Suppressor macrophage treated with lipopolysaccharide for 1 hour (primary cell): ENCODE measurements at places on chromosomes 6 and 20.

GRCh38 chr6:72348926-72349325 is 272.9 kb upstream of the KCNQ5 start:
- DNase-seq = no peak

GRCh38 chr6:119037264-119037663 is 41.2 kb downstream of the FAM184A start:
- DNase-seq = no peak

GRCh38 chr20:51610111-51610510 is 67.6 kb upstream of the NFATC2 start:
- DNase-seq = no peak

- DNase-seq = no peak
These were observed 283.3 kb upstream of the MANEA start for GRCh38 chr6:95294043-95294442.

DNA sequence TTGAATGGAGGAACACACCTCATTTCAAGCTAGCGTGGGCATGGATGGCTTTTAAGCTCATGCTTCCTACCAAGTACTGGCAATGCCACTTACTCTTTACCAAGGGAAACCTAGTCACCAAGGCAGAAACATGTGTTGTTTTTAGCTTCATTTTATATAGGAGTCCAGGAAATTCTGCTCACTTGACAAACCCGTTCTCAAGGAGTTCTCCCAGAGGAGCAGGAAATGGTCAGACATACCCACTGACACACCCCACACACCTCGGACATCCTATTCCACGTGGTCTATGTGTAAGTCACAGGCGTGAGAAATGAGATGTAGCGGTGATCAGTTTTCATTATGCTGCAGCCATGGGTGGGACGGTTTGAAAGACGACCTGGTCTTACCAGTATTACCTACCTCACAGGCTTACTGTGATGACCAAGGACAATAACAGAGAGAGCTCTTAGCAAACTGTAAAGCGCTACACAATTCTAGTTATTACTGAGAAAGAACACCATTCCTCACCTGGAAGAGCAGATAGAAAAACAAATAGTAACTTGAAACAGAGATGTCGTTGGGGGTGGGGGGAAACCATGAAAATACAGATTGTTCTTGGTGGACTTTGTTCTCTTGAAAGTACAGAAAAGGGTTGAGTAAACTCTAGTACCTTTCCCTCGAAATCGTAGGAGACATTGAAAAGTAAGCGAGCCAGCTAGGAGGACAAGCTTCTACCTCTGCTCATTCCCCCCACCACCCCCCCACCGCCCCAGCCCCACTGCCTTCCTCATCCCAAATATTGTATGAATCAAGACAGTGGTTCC is 1.7 kb downstream of the CNKSR3 start:
- DNase-seq = no peak

GRCh38 chr20:63371291-63371865 is 10.2 kb upstream of the CHRNA4 start:
- DNase-seq = no peak

DNA sequence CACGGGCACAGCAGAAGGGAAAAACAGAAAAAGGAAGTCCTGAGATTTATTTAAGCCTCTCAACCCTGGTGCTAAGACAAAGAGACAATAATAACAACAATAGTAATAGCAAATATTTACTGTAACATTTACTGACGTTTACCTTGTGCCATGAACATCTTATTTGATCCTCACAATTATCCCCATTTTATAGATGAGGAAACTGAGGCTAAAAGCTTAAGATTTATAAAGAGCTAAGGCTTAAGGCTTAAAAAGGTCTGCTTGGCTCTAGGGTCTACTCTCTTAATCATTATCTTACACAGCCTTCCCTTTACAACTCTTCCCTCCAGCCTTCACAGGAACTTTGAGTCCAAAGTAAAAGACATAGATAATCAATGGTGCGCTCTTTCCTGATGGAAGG is 3.3 kb downstream of the WFDC3 start:
- peak; percentile 29 for DNase-seq

- no peak for DNase-seq
These were observed 95.6 kb downstream of the RAMACL start for GRCh38 chr6:166490671-166491500.

- DNase-seq = no peak
These were observed 150.8 kb downstream of the SASH1 start for GRCh38 chr6:148493424-148493823.

DNA sequence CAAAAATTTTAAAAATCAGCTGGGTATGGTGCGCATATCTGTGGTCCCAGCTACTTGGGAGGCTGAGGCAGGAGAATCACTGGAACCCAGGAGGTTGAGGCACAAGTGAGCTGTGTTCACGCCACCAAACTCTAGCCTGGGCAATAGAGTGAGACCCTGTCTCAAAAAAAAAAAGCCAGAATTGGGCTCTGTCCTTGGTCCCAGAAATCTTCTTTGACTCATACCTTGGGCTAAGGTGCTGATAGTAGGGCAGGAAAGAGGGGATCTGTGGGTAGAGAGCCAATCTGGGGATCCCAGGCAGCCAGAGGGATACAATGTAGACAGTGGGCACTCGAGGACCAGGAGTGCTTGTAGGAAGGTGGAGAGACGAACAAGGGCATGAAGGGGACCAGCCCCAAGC is 13.3 kb downstream of the ETV7 start:
- DNase-seq = no peak

GRCh38 chr6:20096536-20096935 is 115.7 kb downstream of the MBOAT1 start:
- no peak for DNase-seq

DNA sequence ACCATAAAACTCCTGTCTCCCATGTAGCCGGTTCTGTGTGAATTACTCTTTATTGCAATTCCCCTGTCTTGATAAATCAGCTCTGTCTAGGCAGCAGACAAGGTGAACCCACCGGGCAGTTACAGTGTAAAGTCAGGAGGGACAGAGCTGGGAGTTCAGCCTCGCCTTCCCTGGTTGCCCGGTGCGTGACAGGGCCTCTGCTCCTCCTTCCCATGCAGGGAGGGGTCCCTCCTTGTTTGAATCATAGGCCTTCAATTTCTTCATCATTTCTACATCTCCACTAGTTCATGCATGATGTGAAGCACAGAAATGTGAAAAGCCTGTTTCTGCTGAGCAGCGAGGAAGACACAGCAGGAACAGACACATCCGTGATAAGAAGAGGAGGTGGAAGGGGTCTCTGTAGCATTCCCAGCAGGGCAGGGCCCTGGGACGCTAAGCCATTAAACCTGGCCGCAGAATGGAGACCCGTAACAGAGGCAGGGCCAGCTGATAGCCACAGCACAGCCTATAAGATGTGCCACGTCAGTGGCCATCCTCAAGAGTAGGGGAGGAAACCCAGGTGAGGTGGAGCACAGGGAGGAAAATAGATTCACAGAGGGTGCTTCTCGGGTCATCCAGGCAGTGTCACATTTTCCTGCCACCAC is 106.7 kb upstream of the CST7 start:
- no peak for DNase-seq

DNA sequence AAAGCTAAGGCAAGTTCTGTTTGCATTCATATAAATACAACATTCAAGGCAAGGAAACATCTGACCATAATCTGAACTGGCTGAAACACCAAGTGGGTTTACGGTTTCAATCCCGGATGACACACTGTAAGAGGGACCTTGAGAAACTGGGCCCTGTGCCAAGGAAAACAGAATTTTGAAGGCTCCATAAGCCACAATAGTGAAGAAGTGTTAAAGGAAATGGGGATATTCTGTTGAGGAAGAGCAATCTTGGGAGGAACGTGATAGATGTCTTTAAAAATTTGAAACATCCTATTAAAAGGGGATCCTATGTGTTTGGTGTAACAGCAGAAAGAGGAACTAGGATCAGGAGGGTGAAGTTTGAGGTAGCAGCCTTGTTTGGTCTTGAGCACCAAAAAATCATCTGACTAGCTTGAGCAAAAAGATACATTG is 82.4 kb upstream of the TAB2 start:
- DNase-seq = peak; percentile 75

DNA sequence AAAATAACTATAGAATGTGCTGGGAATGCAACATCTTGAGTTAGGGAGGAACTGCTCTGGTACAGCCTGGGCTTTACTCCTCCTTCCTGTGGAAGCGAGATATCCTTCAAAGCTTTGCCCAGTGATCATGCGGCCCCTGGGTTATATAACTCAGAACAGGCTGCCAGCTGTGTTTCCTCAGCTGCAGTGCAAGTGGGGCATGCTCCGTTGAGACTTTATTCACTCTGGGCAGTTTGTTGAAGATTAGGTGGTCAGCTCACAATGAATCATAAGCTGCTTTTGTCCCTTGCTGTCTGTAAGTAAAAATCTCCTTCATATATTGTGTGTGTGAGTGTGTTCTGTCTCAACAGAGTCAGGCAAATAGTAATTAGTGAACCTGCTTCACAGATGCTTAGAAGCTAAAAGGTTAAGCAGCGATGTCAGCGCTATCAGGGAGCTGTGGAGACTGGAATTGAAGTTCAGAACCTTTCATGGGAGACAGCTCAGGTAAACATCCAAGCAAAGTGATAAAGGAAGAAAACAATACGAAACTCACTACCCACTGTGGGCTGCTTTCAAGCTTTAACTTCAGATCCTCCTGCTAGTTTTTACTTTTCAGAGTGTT is 688.4 kb downstream of the HTR1B start:
- DNase-seq = no peak

DNA sequence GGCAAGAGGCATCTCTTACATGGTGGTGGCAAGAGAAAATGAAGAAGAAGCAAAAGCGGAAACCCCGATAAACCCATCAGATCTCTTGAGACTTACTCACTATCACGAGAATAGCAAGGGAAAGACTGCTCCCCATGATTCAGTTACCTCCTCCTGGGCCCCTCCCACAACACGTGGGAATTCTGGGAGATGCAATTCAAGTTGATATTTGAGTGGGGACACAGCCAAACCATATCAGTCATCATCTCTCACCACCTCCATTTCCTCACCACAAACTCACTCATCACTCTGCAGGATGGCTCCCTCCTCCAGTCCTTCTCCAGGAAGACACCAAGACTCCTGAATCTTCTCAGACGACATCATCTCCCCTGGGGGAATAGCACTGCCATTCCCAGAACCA is 25.8 kb upstream of the SLC16A10 start:
- DNase-seq = peak; percentile 64

GRCh38 chr6:105760746-105761145 is 325.4 kb upstream of the PRDM1 start:
- DNase-seq = no peak

DNA sequence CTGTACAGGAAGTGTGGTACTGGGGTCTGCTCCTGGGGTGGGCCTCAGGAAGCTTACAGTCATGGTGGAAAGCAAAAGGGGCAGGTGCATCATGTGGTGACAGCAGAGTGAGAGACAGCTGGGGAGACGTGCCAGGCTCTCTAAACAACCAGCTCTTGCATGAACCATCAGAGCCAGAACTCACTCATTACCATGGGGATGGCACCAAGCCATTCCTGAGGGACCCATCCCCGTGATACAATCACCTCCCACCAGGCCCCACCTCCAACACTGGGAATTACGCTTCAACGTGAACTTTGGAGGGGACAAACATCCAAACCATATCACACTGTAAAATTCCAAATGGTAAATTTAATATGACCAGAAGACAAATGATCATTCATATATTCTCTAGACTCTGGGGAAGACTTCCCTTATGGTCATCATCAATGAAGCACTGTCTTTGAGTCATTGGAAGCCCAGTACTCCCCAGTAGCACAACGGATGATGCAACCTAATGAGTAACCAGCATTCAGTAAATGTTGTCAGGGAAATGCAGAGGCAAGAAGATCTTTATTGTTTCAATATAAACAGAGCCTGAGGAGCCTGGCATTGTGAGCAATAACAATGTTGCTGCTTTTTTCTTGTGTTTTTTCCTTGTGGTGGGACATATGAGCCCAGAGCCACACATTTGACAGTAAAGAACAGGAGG is 48.2 kb upstream of the RALY start:
- peak; percentile 77 for DNase-seq

DNA sequence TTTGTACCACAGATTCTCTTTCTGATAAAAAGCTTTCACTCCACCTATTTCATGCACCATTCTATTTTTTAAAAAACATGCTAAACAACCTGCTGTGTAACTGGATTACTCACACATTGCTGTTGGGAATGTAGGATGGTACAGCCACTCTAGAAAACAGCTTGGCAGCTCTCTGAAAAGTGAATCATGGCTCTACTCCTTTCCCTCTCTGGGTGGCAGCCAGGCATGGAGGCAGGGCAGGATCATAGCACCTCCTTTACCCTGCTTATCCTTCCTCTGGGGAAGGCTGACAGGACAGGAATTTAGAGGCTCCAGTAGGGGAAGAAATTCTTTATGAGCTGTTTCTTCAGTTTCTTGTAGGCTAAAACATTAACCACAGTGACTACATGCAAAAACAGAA is 6.7 kb upstream of the VNN2 start:
- DNase-seq = no peak

GRCh38 chr20:23149623-23150279 is 63.6 kb upstream of the CD93 start:
- no peak for DNase-seq

DNA sequence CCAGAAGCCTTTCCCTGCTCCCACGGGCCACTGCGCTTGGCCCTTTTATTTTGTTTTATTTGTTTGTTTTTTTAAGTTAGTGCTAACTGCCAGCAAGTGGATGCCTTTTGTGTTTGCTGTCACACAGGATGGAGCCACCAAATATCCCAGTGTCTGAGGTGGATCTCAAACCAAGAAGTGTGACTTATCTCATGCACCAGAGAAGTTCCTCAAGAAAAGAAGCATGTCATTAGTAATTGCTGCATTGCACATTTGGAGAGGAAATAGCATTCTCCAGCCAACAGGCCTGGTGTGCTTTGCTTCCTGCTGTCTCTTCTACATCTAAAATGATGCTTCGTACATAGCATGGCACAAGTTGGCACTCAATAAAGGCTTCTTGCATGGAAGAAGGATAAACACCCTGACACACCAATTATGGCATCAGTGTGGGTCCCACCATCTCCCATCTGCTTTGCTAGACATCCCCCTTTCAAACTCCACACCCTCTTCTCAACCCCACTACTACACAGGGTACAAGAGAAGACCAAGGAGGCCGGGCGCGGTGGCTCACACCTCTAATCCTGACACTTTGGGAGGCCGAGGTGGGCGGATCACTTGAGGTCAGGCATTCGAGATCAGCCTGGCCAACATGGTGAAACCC is 1.9 kb upstream of the ATP9A start:
- DNase-seq = peak; percentile 28

- DNase-seq = peak; percentile 34
These were observed 30.4 kb downstream of the AKIRIN2 start for GRCh38 chr6:87671555-87672029.

- DNase-seq = peak; percentile 83
These were observed 469.5 kb downstream of the QKI start for GRCh38 chr6:163883984-163884383.

GRCh38 chr20:34705397-34706301 is 1.5 kb downstream of the TP53INP2 start:
- peak; percentile 73 for DNase-seq

- no peak for DNase-seq
These were observed 16.0 kb upstream of the TNFRSF6B start for GRCh38 chr20:63680427-63680826.

- no peak for DNase-seq
These were observed 212.6 kb downstream of the PLCB1 start for GRCh38 chr20:8344631-8345030.

GRCh38 chr6:112877134-112878100 is 530.3 kb downstream of the RFPL4B start:
- no peak for DNase-seq
